ENCODE measurements at places on chromosomes 2 and 18.

DNA sequence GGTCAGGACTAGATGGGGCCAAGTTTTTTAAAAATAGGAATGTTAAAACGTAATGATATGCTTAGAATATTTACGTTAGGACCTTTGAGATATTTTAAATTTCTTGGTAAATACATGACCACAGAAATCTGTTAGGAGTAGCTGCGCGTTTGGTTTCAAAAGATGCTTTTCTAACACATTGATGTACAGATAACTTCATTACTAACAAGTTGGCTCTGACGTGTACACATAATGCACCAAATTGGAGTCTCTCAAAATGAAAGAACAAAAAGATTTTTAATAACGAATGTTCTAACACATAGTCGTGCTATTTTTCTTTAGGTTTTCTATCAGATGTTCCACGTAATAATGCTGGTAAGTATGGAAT, 608 bp downstream of the PHOSPHO2 start:
- DNase-seq: no peak

DNA sequence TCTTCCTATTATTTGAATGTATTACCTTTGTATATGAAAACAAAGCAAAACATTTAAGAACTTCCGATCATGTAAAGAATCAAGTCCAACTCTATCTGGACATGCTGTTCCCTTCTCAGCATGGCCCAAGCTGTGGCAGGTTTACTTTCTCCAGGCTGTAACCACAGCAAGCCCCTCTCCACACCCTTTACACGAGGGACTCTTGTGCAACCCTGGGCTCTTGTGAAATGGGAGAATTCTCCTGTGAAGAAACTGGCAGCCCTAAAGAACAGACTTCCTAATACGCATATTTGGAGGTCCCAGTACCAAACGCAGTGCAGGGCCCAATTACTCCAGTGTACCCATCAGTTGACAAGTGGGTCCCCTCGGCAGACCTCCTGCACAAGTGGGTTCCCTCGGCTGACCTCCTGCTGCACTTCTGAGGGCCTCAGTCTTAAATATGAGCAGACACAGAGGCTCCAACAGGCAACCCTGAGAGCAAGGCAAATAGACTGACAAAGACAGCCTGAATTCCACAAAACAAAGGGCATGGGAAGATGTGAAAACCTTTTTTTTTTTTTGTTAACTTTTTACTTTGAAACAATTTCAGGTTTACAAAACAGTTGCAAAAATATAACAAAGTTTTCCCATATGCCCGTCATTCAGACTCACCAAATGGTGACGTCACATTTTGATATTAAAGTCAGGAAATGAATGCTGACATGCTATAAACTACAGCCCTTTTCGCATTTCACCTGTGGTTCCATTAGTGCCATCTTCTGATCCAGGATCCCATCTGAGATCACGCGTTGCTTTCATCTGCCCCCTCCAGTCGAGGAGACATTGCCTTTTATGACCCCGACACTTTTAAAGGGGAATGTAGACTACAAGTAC, 78.2 kb downstream of the FBXO15 start:
- no peak for DNase-seq

DNA sequence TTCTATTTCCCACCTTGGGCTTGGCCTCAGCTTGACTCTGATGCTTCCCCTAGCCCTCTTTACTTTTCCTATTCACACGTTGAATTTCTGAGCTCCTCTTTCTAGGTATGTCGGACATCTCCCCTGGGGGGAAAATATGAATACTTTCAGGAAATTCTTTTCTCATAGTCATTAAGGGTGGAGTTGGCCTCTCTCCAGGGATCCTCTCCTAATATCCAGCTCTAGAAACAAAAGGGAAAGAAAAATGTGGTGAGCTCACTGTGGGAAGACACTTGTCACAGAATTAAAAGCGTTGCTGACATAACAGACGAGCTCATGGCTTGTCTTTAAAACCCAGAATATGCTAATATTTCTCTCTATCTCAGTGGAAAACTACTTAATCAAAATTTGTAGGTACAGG, 132.7 kb upstream of the MEX3C start:
- DNase-seq: no peak

- DNase-seq: peak; percentile 8
Measured at GRCh38 chr2:127377262-127377661, 10.5 kb downstream of the MAP3K2 start.

DNA sequence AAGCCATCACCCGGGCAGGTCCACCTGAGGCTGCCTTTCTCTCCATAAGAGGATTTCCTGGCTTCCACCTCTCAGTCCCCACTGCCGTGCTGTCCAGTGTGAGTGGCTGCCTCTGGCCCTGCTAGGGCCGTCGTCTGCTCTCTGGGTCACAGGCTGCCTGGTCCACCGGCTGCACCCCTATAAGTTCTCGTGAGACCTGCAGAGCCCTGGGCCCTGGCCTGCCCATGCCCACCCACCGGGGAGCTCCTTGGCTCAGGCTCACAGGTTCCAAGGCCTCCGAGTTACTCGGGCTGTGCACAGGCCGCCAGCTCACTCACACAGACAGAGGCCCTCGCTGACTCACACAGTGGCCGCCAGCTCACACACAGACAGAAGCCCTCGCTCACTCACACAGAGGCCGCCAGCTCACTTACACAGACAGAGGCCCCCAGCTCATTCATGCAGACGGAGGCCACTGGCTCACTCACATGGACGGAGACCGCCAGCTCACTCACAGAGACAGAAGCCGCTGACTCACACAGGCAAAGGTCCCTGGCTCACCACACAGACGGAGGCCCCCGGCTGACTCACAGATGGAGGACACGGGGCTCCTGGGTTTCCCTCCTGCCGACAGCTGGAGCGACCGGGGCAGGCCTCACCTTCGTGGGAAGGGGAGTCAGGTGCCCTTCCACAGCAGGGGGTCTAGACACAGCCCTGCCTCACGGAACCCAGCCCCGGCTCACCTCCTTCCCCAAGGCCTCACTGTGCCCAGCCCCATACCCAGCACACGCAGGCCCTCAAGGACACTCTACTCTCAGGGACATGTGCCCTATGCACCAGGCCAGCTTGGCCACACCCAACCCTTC, 334.1 kb upstream of the MYT1L start:
- no peak for DNase-seq

- DNase-seq: no peak
Measured at GRCh38 chr18:79741362-79741700, 56.4 kb upstream of the KCNG2 start.

GRCh38 chr2:47497843-47498460, 95.0 kb downstream of the MSH2 start:
- DNase-seq: no peak

- DNase-seq: no peak
Measured at GRCh38 chr18:55764386-55764785, 176.4 kb upstream of the TCF4 start.

DNA sequence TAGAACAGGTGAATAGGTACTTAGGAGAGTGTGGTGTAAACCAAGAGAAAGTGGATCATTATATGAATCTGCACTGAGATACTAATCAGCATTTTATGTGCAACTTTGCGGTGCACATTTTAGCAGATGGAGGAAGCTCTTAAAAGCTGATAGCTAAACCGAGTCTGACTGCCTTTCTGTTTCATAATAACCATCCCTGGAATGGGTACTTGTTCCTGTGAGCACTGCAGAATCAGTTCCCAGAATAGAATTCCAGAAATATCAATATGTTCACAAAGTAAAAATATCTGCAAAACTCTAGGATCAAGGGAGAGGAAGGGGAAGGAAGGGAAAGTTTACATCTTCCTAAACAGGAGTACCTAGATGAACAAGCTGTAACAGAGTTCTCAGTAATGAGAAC, 432.2 kb upstream of the HNRNPA3 start:
- DNase-seq: no peak

DNA sequence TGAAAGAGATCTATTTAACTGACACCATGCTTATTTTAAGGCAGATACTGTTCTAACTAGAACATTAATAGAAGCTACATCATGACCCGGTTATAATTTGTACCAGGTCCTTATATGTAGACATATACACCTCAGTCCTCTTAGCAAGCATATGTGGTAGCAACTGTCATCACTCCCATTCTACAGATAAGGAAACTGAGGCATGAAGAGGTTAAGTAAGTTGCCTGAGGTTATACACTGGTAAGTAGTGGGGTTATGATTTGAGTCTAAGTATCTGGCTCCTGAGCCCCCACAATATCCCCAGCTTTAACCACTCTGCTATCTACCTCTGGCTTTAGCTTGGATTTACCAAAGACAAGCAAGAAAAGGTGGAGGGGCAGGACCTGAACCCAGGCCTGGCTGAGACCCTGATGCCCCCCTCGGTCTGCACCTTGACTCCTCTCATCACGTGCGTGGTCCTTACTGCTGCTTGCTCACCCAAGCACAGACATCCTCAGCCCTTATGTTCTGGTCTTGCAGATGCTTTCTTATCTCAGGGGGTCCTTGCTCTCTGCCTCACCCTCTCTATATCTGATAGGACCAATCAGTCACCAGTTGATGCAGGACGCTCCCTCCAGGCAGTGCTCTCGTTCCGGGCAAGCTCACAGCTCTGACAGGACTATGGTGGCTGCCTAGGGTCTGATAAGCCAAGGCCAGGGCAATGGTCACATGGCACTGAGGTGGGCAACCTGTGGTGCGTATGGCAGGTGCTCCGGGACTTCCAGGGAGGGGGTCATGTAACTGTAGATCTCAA, 4.0 kb downstream of the DYSF start:
- DNase-seq: no peak

- DNase-seq: no peak
Measured at GRCh38 chr2:207621501-207622039, 3.6 kb downstream of the METTL21A start.

- DNase-seq: no peak
Measured at GRCh38 chr2:8456151-8457091, 225.4 kb upstream of the ID2 start.

- DNase-seq: no peak
Measured at GRCh38 chr2:48066000-48066399, 159.7 kb upstream of the FBXO11 start.

GRCh38 chr2:165958313-165958960, 4.9 kb upstream of the TTC21B start:
- no peak for DNase-seq

DNA sequence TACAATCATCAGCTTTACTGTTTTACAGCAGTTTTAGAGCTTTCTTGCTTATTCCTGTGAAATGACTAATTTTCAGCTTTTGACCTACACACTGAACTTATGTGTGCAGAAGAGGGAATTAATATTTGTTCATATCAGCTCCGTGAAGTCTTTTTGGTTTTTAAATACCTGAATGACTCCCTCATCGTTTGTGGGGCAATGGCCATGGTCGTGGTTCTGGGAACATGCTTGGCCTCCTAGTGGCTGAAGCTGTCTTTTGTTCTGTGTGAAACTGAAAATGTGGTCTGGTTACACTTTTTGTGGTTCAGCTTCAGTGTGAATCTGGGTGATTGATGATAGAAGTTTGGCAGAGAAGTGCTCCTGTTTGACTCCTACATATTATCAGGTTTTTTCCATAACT, 408.1 kb downstream of the THSD7B start:
- DNase-seq: no peak

- DNase-seq: no peak
Measured at GRCh38 chr18:72991379-72991778, 123.6 kb upstream of the NETO1 start.

DNA sequence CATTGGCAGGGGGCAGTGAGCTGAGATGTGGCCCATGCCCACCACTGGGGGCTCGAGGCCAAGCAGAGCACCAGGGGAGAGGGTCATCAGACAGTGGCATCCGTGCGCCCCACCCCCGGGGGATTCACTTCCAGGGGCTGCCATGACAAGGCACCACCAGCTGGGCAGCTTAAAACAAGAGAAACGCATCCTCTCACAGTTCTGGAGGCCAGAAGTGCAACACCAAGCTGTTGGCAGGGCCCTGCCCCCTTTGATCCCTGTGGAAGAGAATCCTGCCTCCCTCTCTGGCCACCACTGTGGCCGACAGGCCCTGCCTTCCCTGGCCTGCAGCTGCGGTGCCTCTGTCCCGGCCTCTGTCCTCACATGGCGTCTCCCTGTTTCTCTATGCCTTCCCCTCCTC, 187.7 kb upstream of the ID2 start:
- no peak for DNase-seq

GRCh38 chr2:8541223-8541622, 140.6 kb upstream of the ID2 start:
- no peak for DNase-seq

DNA sequence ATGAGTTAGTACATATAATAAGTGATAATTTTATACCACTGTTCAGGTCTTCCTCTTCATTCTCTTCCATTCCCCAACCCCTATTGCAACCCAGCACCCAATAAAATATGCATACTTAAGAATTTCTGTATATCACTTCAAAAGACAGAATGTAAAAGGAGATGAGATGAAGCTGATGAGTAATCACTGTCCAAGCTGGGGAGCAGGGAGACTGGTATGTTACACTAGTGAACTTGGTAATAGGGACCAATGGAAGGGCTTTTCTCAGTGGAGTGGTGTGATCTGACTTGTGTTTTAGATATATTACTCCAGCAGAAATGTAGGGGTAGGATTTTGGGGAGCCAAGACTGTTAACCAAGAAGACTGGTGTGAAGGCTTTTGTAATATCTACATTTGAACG, 18.0 kb upstream of the ARHGAP28 start:
- no peak for DNase-seq

GRCh38 chr2:240957656-240958365, 40.6 kb upstream of the SNED1 start:
- DNase-seq: peak; percentile 58

GRCh38 chr18:41315134-41315533, 639.9 kb upstream of the PIK3C3 start:
- no peak for DNase-seq

GRCh38 chr2:153474876-153475435, 3.6 kb downstream of the RPRM start:
- DNase-seq: no peak

- DNase-seq: no peak
Measured at GRCh38 chr2:238988105-238988504, 140.2 kb downstream of the TWIST2 start.

- DNase-seq: peak; percentile 87
Measured at GRCh38 chr2:238727585-238728329, 120.1 kb upstream of the TWIST2 start.

- DNase-seq: no peak
Measured at GRCh38 chr18:45686891-45687611, 36.9 kb upstream of the SLC14A1 start.

DNA sequence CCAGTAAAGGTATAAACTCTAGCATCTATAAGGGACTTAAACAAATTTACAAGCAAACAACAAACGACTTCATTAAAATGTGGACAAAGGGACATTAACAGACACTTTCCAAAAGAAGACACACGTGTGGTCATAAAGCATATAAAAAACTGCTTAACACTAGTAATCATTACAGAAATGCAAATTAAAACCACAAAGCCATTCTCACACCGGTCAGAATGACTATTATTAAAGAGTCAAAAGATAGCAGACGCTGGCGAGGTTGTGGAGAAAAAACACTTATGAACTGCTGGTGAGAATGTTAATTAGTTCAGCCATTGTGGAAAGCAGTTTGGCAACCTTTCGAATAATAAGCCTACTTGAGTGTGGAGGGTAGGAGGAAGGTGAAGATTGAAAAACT, 217.1 kb upstream of the DLGAP1 start:
- no peak for DNase-seq
